ENCODE measurements at places on chromosomes 11 and 22.
A peak's percentile ranks its signal among the peaks of the same experiment; 100 is the strongest.

- no peak for DNase-seq
These were observed 19.4 kb upstream of the TMPRSS4 start for GRCh38 chr11:118057251-118058145.

DNA sequence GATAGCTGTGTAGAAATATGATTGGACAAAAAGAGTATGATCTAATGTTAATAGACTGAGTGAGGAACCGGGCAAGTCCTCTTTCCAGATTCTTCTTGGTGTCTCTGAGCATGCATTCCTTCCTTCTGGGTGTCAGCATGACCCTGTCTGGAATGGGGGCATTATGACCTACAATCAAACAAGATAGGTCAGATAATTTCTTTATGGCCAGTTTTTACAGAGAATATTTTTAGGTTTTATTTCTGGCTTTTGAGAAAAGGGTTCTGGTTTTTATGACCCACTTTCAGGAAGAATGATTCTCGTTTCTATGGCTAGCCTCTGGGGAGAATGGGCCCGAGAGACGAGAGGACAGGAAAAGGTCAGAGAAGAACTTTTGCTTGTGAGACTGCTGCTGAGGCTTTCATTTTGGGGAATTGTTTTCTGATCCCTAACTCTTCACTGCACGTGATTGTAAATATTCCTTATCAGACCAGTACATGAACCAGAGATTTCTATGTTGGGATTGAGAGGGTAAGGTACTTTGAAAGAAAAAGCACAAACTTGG, 383.8 kb downstream of the AASDHPPT start:
- DNase-seq = no peak

GRCh38 chr11:121567995-121568394, 115.2 kb upstream of the SORL1-AS1 start:
- DNase-seq = no peak

GRCh38 chr11:95924414-95924760, 480 bp upstream of the MTMR2 start:
- DNase-seq = no peak

DNA sequence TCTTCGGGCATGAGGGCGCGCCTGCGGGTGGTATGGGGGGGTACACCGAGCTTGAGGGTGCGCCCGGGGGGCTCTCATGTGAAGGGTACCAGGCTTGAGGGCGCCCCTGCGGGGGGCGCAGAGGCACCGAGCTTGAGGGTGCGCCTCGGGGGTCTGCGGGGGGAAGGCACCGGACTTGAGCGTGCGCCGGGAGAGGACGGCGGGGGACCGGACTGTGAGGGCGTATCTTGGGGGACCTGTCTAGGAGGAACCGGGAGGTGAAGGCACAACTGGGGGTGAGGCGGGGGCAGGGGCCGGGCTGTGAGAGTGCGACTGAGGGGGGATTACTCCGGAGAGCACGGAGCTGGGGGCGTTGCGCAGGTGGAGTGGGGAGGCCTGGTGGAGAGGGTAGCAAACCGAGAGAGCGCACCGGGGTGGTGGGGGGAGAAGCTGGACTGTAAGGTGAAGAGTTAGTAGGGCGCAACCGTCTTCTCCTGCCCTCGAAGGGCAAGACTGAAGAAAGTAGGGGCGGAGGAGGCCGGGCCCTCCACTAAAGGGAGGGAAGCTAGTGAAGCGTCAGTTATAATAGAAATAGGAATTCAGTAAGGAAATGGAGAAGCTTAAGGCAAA, 1.1 kb upstream of the DDX6 start:
- no peak for DNase-seq

- no peak for DNase-seq
These were observed 25.0 kb upstream of the PHF21B start for GRCh38 chr22:45034821-45035220.

GRCh38 chr11:69353696-69354544, 60.0 kb downstream of the MYEOV start:
- no peak for DNase-seq

DNA sequence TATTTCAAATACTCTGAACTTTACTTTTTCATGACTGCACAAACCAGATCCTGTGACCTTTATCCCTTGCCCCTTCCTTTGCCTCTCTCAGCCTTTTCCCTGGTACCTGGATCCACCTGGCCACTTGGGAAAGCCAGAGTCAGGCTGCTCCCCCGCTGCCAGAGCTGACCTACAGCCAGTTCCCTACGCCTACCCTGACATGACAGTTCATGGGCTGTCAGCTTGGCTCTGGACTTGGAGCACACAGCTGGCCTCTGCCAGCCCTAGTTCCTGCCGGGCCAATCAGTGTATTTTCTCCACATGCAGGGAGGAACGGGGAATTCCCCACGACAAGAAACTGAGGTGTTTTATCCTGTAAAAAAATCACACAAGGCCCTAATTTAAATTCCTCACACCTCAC, 382.6 kb downstream of the INSC start:
- DNase-seq = no peak

DNA sequence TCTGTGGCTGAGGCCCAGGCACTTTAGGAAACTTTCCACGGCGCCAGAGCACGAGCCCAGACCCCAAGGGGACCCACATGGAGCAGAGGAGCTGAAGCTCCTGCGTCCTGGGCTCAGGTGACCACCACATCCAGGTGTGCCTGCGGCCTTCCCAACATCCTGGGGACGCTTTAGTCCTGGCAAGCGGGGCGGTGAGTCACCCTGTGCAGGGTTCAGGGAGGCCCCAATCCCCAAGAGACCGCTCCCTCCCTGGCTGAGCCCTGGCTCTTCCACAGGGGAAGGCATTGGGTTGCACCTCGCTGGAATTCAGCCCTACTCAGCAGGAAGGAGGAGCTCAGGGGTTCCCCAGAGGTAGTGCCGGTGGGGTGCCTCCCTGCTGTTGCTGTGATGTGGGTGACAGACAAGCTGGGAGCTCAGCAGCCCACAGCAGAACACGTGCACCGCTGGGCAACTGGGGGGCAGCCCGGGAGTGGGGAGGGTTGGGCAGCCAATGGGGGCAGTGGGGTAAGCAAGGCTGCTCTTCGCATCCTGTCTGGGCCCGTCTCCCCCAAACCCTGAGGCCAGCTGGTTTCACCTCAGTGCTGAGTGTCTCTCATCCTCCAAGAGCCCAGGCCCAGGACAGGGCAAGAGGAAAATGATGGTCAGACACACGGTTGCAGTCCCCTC, 802.8 kb downstream of the BRD1 start:
- no peak for DNase-seq

GRCh38 chr22:49755631-49756001, 72.1 kb downstream of the BRD1 start:
- no peak for DNase-seq

- DNase-seq = no peak
These were observed 84.3 kb downstream of the ARL14EP start for GRCh38 chr11:30406978-30407762.

GRCh38 chr22:31800065-31800464, 46.2 kb downstream of the DEPDC5 start:
- DNase-seq = no peak

DNA sequence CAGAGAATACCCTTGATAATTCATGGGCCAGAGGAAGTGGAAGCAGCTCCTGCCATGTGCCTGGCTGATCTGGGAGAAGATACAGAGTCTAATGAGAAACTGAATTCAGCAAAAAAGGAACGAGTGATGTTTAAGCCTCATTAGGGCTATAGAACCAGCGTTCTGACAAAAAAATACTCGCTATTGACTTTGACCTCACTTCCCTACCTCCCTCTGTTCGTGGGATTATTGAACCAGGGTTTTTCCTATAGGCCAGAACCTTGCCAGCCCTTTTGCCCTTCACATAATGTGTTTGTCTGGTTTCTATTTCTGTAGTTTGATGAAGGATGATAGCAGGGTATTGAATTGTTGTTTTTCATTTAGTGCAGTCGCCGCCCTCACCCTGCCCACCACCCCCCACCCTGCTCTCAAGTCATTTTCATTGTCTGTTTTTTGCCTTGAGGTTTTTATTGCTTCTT, 7.6 kb upstream of the RBFOX2 start:
- no peak for DNase-seq

DNA sequence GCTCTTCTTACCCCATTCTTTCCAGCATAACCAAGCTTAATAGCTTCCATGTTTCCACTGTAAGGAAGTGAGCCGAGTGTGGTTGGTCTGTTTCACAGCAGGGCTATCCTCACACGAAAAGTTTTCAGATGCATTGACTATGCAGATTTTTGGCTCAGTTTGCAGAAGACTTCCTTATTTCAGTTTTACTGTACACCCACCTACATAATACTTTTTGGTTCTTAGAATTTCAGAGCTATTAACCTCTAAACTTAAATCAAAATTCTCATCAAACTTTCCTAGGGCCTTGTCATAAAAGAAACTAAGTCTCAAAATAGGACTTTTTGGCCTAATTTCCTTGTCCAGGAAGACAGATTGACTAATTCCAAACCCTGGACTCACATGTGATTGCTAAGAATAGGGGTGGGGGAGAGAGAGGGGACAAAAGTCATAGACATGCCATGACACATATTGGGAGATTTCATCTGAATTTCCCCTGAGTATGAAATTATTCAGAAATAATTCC, 7.3 kb upstream of the EHF start:
- no peak for DNase-seq

DNA sequence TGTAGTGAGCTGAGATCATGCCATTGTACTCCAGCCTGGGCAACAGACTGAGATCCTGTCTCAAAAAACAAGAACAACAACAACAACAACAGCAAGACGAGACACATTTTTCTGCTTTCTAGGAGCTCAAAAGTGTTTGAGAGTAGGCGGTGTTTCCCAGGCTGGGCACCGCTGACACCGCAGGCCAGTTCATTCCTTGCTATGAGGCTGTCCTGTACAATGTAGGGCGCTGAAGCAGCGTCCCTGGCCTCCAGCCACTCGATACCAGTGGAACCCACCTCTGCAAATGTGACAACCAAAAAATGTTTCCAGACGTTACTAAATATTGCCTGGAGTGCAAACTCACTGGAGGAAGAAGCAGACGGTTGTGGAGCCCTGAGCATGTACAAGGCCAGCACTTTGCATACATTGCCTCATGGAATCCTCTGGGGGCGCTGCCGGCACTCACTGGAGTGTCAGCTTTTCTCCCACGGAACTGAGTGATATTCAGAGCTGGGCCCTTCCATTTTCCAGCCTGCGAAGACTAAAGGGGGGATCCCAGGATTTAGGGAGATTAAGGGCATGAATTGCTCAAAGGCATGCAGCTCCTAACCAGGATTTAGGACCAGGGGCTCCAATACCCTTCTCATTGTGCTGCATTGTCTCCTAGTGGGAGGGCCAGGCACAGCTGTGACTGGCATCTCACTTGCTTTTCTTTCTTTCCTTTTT, 5.8 kb upstream of the MIEF1 start:
- DNase-seq = peak; percentile 66

DNA sequence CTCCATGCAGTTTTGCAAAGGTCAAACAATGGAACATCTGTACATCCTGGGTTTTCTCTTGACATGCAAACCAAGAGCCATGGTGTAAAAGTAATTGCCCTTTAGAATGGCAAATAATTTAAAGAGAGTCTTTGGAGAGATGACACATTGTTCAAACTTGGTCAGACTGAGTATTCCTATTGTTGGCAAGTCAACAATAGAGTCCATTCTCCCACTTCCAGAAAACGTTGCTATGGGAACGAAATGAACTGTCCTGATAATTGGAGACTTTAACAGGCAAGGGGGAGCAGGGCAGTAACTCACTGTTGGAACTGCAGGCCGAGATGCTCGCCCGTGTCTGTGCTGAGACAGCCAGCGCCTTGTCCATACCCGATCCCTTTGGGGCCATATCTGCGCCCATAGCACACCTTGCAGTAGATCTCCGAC, 13.9 kb downstream of the CSRP3 start:
- DNase-seq = no peak

GRCh38 chr11:18468961-18469360, 13.3 kb downstream of the LDHAL6A start:
- no peak for DNase-seq

DNA sequence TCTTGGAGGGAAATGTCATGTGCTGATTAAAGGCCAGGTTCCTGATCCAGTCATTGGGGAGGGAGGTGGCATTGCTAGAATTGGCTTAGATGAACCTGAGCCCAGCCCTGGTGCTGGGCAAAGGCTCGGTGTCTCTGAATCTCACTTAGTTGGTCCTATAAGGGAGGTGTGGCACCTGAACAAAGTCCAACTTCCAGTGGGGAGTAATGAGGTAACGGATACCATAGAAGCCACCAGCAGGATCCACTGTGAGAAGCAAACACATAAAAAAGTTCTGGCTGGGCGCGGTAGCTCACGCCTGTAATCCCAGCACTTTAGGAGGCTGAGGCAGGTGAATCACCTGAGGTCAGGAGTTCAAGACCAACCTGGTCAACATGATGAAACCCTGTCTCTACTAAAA, 26.6 kb downstream of the PRDM11 start:
- no peak for DNase-seq

DNA sequence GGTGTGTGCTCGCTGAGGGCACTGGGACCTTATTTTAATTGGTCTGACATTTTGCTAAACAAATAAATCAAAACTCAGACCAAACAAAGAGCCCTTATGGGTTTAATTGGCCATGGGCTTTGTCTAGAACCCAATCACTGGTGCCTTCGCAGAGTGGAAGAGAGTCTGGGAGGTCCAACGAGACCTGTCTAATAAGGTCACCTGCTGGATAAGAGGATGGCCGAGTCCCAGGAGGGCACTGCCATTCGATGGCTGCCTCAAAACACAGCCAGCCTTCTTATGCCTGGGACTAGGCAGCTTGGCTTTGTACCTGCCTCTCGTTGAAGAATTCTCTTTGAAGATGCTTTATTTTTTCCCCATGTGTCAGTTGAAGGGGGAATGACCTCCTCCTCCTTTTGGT, 171.1 kb downstream of the CEP164 start:
- no peak for DNase-seq

DNA sequence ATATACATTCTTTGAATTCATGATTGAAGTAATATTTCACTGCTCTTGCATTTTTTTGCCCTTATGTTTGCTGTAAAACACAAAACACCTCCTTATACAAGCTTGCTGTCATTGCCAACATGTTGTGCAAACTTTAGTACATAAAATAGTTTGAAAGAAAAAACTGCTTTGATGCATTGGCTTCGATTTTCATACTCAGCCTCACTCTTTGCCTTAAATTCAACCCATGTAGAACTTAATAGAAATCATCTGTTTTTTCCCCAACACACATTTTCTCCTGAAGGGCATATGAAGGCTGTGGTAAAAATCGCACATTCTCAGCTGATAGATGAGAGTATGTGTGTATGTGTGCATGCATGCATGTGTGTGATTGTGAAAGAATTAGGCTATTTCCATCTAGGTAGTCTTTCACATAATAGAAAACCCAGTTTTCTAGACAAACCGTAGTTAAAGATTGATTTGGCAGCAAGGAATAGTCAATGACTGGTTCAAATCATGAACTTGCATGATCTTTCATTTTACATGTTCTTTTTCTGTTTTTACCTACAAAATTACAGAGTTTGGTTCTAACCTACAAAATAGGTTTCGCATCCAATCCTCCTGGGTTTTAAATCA, 72.8 kb upstream of the MTMR2 start:
- DNase-seq = no peak

Measured in HuH-7.5 (cell line).